Stimulated activated CD4-positive, alpha-beta T cell treated with anti-CD3 and anti-CD28 coated beads, Interleukin-1b, Interleukin-23, amount 100 ng/mL, for 4 hours (primary cell): ENCODE measurements at places on chromosomes 2 and 18.
A peak's percentile ranks its signal among the peaks of the same experiment; 100 is the strongest.

DNA sequence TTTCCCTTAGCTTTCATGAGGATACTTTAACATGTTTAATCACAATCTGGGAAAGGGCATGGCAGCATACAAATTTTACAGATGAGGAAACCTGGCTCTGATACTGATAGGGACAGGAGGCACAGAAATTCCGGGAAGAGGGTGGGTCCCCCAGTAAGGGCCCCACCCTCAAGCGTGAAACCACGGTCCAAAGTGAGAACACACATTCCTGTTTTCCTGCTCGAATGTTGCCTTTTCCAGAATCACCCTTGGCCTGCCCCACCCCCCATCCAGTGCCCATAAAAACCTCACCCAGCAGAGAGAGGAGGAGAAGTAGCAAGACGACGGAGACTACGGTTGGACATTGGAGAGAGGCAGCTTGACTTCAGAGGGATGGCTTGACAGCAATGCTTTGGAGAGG, 98.2 kb downstream of the HIBCH start:
- no peak for DNase-seq

GRCh38 chr2:226489775-226490541, 309.7 kb downstream of the IRS1 start:
- no peak for DNase-seq

DNA sequence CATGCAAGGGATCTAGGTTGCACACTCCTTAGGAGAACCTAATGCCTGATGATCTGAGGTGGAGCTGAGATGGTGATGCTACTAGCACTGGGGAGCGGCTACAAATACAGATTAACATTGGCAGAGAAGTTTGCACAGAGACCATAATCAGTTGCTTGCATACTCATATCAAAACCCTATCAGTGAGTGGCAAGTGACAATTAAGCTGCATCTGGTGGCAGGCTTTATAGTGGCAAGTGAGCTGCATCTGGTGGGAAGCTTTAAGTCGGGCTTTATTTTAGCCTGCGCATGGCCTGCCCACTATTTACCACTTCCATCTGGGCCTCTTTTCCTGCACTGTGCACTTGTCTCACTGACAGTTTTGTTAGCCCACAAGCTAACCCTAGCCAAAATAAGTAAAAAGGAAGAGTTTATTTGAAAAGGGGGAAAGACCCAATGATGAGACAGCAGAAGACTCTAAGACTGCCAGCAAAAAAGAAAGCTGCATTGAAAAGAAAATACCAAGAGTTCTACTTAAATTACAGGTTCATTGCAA, 140.9 kb upstream of the B3GNT2 start:
- DNase-seq = no peak

- no peak for DNase-seq
Measured at GRCh38 chr2:188291617-188292347, at the start of gene GULP1. TSS of gene GULP1 (plus strand) at chr2:188291874. CDS start at chr2:188477703, 185,829 bp downstream.

GRCh38 chr2:18610090-18610489, 20.7 kb upstream of the NT5C1B start:
- no peak for DNase-seq

DNA sequence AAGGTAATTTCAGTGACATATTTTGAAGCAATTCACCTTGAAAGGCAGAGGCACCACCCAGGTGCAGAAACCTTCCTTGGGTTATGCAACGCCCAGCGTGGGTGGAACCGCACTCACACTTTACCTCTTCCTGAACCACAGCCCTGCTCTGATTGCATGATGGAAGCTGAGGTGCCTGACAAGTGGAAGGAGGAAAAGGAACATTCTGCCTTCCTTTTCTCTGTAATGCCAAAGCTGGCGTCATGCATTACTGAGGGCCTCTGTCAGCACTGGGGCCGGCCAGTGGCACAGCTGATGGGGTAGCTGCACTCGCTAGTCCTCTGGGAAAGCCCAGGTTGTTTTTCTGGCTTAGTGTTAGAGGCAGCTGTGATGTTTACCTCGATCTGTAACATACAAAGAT, 266.5 kb downstream of the NEDD4L start:
- DNase-seq = peak; percentile 18

DNA sequence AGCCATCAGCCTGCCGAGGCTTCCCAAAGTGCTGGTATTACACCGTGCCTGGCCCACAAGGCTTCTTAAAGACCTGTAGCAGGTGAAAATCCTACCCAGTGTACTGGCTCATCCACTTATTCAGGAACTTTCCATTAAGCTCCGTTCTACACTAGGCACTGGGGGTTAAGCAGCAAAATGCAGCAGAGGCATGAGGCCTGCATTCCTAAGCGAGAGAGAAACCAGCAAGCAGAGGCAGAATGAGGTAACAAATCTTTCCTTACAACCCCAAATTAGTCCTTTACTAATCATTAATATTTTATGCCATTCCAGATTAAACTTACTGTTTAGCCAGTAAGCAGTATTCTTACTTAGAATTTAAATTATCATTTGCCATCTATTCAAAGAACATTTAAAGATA, 32.8 kb downstream of the UXS1 start:
- DNase-seq = no peak

- DNase-seq = no peak
Measured at GRCh38 chr2:102025583-102026267, 34.0 kb downstream of the IL1R2 start.

DNA sequence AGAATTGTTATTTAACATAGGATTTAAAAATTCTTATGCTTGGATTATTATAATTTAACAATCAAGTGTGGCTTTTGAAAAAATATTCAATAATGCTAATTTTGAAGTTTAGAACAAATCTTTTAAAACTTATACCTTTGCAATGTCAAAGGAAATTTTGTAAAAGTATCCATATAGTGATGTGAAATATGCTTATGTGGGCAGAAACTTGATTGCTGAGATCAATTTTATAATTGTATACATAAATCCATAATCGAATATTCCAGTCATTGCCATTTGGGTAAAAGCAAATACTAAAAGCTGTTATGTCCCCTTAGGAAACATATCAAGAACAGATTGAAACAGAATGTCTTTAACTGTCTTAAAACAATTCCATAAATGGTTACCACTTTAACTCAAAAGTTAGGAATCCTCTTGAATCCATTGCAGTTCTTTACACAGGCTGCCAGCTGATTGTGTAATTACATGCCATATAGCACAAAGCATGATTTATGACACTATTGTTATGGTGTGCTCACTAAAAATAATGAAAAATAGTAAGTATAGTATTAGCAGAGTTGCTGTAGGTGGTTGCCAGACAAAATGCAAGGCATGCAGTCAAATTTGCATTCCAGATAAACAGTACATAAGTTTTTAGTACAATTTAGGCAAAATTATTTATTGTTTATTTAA, 24.2 kb downstream of the PLCL1 start:
- DNase-seq = no peak

- no peak for DNase-seq
Measured at GRCh38 chr18:13191779-13192178, 26.8 kb upstream of the LDLRAD4 start.

- no peak for DNase-seq
Measured at GRCh38 chr2:15984368-15985255, 44.3 kb downstream of the MYCN start.

GRCh38 chr2:236600892-236601291, 31.3 kb downstream of the ACKR3 start:
- no peak for DNase-seq

DNA sequence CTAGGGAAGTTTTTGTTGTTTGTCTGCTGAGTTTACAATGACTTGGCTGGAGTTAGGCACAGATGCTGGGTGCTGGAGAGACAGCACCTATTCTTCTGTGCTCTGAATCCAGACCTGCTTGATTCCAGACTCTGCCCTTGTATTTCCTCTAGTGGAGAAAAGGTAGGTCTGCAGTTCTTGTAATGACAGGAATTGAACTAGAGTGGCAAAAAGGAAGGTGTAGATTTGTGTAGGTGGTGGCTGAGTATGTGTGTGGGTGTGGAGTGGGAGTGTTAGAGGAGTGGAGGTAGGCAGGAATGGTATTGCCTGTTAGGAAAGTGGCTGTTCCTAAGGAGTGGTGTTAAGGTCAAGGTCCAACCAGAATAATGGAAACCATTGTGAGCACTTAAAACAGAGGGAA, 71.9 kb upstream of the LYPD6 start:
- no peak for DNase-seq

DNA sequence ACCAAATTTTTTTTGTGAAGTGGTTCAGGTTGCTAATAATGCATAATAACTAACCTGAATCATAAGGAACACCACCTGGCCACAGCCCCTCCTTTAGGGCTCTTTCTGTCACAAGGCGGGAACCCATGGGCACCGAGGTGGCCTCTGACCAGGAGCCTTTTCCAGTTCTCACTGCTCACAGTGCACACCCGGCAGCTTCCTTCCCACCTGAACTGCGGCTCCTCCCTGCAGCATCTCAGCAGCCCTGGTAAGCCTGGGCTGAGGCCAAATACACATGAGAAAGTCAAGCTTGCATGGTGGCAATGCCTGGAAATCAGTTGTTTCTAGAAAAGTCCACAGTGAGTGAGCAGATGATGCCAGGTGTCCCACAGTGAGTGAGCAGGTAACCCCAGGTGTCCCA, 77.6 kb upstream of the SNTG2 start:
- DNase-seq = no peak

DNA sequence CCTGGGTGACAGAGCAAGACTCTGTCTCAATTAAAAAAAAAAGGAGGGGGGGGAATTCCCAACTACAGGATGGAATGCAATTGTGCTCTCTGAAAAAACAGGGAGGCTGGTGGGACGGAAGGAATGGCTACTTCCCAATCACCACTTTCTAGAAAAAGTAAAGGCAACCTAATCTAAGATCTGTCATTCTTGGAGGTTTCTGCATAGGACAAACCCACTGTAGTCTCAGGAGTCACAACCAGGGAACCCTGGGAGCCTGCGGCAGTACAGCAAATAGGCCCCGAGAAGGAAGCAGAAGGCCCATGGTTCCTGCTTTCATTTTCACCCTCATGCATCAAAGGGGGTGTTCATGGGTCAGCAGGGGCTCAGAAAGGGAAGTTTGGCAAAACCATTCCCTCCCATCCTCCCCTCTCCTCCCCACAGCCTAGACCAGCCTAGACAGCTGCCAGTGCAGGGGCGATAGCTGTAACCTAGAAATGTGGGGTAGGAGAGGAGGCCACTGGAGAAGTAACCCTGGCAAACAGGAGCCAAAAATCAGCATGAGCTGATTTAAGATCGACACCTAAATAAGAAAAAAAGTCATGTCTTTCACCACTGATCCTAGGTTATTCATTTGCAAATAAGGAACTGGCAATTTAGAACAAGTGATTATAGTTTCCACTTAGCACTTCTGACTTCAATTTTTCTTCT, 48.0 kb downstream of the TRABD2A start:
- DNase-seq = no peak

DNA sequence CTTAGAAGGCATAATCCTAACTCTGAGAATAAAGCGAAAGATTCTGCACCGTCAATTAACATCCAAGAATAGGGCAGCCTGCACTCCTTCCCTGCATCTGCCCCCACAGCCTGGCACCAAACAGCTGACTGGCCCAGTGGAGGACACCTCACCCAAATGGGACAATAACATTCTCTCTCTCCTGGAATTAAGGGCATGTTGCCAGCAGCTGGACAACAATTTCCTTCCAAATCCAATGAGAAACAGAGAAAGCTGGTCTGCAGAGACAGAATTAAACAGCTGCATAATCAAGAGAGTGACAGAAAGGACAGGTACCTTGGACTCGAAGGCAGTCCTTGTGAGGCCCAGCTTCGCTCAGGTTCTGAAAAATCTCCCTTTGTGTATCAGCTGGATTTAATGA, 15.0 kb downstream of the COX7A2L start:
- DNase-seq = no peak

GRCh38 chr2:2234398-2235195, 96.5 kb downstream of the MYT1L start:
- no peak for DNase-seq

- no peak for DNase-seq
Measured at GRCh38 chr2:18441583-18441982, 118.9 kb downstream of the RDH14 start.

- DNase-seq = no peak
Measured at GRCh38 chr2:175187378-175187777, 5.9 kb upstream of the ATP5MC3 start.

GRCh38 chr2:241855245-241855887, 3.3 kb downstream of the PDCD1 start:
- no peak for DNase-seq

DNA sequence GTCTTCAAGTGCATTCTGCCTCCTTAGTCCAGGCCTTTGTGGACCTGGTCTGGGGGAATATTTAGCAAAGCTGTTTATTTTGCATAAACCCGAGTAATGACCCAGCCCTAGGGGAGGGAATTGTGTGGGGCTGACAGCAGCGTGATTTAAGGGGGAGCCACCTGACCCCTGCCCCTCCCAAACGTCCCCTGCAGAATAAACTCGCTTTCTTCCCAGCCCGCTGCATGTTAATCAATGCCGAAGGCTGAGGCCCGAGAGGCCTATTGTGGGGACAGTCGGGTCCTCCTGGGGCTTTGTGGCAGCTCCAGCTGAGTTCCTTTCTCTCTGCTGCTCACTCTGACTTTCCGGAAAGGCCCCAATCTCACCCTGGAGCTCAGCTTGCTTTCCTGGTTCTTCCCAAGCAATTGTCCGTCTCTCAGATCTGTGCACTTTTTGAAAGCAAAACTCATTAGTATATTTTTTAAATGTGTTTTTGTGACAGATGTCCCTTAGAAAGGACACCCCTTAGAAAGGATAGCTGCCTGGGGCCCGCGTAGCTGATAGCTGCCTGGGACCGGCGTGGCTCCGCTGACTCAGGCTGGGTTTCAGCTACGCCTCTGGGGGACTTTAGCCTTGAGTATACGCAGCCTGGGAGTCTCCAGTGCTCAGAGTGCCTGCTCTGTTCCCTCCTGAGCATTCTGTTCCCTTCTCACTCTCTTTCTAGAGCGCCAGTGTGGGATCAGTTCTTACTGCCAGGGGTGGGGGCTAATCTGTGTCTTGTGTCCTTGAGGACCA, 158.3 kb downstream of the GLI2 start:
- no peak for DNase-seq

DNA sequence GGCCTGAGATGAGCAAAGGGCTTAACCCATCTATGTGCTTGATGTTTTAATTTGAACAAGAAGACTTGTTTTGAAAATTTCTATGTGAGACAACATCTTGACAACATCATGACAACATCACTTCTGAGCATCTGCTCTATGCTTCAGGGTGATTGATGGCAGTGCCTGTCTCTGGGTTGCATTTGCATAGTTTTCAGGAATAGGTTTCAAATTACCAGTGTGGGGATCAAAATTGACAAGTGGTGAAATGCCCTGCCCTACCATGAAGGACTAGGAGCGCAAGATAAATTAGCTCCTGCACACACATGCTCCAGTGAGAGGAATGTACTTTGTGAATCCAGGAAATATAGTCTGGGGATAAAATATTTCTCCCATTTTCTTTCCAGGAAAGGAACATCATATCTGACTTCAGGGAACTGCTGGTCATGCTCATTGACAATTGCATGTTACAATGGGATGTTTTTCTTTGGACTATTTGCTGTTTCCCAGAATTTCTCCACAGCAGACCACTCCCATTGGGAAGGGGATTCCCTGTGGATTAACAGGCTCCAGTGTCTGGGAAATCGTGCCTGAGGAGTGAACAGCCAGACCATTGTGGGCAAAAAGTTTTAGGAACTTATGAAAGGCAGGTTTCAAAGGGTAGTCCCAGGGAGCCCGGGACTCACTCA, 45.3 kb upstream of the IL1R2 start:
- no peak for DNase-seq
